ENCODE measurements at places on chromosomes 6 and 20.

DNA sequence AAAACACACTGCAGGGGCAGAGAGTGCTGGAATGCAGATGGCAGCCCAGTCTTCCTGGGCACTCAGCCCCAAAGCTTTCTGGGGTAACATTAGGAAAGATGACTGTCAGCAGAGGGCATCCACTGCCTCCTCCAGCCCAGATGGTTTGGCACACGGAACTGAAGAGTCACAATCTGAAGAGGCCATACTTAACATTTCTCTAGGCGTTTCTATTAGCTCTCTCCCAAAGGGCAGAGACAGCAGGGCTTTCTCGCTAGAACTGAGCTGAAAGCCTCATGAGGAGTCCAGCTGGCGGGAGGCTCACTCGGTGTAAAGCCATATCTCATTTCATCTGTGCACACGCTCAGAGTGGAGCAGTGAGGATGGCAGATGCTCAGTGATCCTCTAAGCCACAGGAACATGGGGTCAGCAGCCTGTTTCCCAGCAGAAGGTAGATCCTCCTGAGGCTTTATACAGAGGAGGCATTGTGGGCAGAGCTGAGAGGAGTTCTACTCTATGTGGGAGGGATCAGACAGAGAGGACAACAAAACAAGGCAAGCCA, 28.1 kb downstream of the ALDH8A1 start:
- DNase-seq: peak; percentile 90

- DNase-seq: no peak
Measured at GRCh38 chr20:58073945-58074856, 154.3 kb downstream of the ANKRD60 start.

DNA sequence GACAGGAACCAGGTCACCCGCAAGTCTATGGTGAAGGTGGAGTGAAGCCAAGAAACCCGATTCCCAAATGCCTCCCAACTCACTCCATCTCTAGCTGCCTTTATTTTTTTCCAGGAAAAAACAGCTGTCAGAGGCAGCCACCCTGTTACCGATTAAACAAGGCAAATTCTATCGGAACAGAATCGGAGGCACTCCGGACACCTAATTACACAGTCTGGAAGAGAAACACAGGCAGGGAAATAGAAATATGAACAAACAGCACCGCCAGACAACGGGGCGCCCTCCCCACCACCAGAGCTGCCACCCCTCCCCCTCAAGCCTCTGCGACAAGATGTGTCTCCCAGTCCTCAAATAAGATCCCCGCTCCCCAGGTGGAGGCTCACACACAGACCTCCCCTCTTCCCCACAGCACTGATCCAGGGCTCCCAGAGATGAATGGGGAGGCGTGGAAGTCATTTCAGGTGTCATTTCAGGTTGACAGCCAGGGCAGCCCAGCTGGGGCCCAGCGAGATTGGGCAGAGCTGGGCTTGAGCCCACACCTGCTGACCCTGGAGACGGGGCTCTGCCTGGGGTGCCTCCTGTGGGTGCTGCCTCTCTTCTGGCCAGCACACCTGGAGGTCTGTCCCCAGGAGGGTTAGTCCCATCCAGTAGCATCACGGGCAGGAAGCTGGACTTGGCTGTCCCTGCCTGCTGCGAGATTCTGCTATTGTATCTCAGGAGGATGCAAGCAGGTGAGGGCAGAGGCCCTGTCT, 19.8 kb upstream of the VSTM2L start:
- DNase-seq: peak; percentile 72

DNA sequence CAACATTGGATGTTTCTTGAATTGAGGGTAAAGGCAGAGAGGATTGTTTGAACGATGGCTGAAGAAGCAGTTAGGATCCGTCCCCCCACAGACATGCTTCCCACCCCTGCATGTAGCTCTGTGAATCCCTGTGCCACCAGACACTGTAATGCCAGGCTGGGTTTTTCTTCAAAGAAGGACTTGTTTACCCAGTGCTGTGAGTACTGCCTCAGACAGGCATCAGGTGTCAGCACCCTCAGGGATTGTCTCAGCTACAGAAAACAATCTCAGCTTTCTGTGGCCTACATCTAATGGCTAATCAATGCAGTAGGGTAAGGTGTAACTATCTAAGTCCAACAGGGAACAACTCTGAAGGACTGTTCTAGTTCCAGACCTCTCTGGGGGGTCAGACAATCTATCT, 853.0 kb upstream of the EPHA7 start:
- peak; percentile 25 for DNase-seq

GRCh38 chr20:53245574-53245973, 273.4 kb downstream of the TSHZ2 start:
- no peak for DNase-seq

DNA sequence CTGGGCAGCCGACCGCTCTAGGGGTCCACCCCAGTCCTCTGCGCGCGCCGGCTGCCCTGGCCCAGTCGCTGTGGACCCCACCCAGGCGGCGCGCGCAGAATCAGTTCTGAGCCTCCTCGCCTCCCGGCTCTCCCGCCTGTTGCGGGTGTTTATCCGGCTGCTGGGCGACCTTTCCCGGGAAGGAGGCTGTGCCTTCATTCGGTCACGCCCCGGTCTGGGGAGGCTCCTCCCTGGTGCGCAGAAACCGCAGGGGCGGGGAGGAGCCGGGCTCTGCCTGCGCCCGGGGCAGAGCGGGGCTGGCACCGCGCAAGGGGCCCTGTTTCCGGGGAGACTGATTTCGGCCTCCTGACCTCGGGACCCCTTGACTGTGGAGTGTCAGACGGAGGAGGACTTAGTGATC, 80.8 kb upstream of the EYS start:
- DNase-seq: no peak

DNA sequence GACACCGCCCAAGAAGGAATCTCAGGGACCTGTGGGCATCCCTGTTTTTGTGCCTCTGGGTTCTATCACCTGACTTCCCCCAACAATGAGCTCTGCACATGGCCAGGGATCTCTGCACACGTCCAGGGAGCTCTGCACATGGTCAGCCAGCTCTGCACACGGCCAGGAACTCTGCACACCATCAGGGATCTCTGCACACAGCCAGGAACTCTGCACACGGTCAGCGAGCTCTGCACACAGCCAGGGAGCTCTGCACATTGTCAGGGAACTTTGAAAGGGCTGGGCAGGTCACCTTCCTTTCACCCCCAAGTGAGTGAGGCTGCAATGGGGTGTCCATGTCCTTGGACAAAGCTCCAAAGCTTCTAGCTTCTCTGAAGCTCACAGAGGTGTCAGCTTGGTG, 5.2 kb upstream of the SLCO4A1 start:
- DNase-seq: no peak

DNA sequence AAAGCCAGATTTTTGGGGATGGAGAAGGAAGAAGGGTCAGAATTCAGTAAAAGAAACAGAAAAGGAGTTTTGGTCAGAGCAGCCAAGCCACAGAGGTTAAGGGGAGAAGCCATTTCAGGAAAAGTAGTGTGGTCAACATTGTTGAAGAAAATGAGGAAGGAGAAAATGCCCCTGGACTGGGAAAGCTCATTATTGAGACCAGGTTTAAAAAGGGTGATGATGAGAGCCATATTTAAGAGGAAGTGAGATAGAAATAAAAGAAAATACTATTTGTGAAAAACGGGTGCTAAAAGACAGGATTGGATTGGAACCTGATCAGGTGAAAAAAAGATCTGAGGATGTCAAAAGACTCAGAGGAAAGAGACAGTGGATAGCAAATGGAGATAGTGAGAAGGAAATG, 75.8 kb downstream of the CEP162 start:
- no peak for DNase-seq

DNA sequence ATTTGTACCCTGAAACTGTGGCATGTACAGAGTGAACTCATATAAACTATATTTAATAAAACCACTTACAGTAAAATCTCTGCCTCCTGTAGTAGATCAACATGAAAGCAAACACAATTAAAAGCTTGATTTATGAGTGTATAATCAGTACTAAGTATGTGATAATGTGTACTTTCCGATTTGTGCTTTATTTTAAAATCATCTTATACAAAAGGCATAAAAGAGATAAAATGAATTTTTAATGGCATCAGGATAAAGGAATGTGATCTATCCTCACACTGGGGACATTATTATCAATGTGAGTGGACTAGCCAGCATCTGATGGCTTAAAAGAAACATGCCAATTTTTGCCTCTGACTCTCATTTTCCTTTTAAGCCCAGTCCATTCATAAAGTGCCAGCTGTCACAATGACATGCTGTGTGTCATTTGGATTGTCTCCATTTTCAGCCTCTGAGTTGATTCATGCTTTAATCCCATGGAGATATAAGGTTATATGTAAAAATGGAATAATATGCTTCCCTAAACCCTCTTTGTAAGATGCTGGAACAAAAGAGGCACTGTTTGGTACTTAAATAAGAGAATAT, 831.6 kb upstream of the EYS start:
- no peak for DNase-seq

GRCh38 chr6:48048451-48049146, 62.4 kb downstream of the PTCHD4 start:
- DNase-seq: no peak

DNA sequence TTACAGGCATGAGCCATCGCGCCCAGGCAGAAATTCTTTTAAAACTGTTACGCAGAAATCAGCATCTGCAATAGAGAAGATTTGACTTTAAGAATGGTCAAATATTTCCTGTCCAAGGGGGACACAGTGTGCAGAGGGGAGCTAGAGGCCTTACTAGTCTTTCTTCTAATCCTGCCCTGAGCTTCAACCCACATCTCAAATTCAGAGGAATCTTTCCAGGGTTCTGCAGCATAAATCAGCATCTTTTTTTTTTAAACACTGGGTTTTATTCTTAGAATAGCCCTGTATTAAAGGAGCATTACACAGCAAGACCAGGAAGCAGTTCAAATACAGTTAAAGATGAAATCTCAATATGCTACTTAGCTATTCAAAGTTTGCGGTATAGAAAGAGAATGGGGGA, 81.1 kb downstream of the DTNBP1 start:
- DNase-seq: no peak

GRCh38 chr6:21710908-21711627, 117.5 kb downstream of the SOX4 start:
- DNase-seq: no peak

GRCh38 chr20:46811224-46812084, 83.2 kb upstream of the EYA2 start:
- DNase-seq: peak; percentile 99

- peak; percentile 80 for DNase-seq
Measured at GRCh38 chr20:31566658-31567379, 38.3 kb upstream of the ID1 start.

Data from NCI-H2171 (cell line).